Activated naive CD8-positive, alpha-beta T cell treated with anti-CD3 and anti-CD28 coated beads for 36 hours (primary cell): ENCODE measurements at places on chromosomes 16 and 17.

DNA sequence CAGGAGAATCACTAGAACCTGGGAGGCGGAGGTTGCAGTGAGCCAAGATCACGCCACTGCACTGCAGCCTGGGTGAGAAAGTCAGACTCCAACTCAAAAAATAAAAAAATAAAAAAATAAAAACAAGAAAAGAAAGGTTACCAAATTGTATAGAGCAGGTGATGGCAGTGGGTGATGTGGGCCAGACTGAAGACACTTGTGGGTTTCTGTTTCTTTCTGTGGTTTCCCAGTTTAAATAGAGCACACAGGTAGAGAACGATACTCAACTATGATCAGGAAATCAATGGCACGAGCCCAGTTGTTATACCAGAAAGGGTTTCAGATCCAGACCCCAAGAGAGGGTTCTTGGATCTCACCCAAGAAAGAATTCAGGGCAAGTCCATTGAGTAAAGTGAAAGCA, 32.6 kb downstream of the NUBP1 start:
- DNase-seq: no peak

- DNase-seq: no peak
These were observed at the start of gene TVP23A for GRCh38 chr16:10817963-10818941. Gene TVP23A, minus strand, starts transcription at chr16:10818794. Its CDS starts 301 bp downstream, at chr16:10818493.

- DNase-seq: peak; percentile 88
These were observed at the start of gene PCTP for GRCh38 chr17:55750750-55751657. Gene PCTP, plus strand, starts transcription at chr17:55751051. Its CDS starts 53 bp downstream, at chr17:55751104.

DNA sequence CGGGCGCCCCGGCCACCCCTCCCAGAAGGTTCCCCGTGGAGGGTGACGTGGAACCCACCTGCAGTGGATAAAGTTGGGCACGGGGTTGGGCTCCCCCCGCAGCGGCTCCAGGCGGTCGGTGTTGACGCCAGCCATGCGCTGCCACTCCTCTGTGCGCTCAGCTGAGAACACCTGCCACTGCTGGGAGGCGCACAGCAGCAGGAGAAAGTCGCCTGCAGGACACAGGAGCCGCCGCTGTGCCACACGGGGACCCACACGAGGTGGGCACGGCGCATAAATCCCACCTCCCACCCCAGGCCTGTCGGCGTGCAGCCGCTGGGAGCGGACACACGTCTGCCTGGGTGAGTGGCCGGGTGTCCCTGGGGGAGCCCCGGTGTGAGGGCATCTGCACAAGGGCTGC, 20.7 kb downstream of the CTU2 start:
- no peak for DNase-seq

- DNase-seq: no peak
These were observed 52.8 kb downstream of the TOX3 start for GRCh38 chr16:52494145-52494544.

- no peak for DNase-seq
These were observed 512.0 kb downstream of the NPIPA7 start for GRCh38 chr16:16890964-16891363.

- no peak for DNase-seq
These were observed 3.0 kb upstream of the CBX4 start for GRCh38 chr17:79842136-79842655.

DNA sequence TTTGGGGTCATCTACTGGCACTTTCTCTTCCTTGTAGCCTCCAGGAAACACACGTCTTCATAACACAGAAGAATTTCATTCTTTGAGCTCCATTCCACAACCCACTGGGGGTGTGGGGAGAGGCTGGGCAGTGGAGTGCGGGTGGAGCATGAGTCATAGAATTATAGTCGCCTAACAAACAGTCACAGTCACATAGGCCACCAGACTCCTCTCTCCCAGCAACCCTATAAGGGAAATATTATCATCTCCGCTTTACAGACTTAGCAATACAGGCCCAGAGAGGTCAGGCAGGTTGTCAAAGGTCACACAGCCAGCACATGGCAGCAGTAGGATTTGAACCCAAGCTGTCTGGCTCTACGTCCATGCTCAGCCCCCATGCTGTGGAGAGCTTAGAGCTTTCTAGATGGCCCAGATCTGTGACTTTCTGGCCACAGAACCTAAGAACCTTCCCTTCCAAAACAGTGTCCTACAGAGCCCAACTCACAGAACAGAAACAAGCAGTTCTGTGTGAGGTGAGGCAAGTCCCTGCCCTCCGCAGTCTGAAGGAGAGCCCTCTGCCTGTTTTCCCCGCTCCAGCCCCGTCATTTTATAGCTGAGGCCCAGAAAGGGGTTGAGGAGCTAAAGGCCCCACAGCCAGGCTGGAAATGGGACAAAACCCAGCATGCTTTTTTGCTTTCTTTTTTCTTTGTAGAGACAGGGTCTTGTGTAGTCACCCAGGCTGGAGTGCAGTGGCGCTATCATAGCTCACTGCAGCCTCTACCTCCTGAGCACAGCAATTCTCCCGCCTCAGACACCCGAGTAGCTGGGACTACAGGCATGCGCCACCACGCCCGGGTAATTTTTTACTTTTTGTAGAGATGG, 10.7 kb upstream of the LITAF start:
- DNase-seq: no peak
